Stimulated activated naive CD8-positive, alpha-beta T cell treated with anti-CD3 and anti-CD28 coated beads, Interleukin-15, amount 100 ng/mL, for 72 hours (primary cell): ENCODE measurements at places on chromosomes 5 and 9.

DNA sequence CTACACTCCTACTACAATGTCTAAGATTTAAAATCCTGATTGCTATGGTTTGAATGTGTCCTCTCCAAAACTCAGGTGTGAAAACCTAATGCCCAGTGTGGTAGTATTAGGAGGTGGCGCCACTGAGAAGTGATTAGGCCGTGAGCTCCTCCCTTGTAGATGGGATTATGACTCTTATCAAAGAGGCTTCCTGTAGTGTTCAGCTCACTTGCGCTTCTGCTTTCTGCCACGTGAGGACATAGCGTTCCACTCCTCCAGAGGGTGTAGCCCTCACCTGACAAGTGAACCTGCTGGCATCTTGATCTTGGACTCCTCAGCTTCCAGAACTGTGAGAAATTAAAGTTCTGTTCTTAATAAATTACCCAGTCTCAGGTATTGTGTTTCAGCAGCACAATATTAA lies 33.0 kb upstream of the WHRN start:
- DNase-seq: no peak

- no peak for DNase-seq
Observed at GRCh38 chr5:34542818-34543217, 113.3 kb upstream of the RAI14 start.

DNA sequence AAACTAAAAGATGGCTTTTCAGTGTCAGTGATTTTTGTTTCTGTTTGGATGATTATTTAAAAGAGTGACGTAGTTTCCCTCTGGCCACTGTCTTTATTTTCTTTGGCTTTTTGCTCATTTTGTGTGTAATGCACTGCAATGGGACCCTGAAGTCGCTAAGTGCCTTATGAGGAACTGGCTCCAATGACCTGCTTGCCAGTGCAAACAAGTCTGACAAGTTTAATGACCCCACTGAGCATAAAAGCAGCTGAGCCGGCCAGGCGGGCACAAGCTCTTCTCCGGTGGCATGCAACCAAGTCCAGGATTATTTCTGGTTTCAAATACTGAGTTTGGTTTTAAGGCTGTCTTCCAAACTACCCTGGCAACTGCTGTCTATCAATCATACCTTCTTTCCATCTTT lies 15.6 kb upstream of the GNA14 start:
- DNase-seq: no peak

DNA sequence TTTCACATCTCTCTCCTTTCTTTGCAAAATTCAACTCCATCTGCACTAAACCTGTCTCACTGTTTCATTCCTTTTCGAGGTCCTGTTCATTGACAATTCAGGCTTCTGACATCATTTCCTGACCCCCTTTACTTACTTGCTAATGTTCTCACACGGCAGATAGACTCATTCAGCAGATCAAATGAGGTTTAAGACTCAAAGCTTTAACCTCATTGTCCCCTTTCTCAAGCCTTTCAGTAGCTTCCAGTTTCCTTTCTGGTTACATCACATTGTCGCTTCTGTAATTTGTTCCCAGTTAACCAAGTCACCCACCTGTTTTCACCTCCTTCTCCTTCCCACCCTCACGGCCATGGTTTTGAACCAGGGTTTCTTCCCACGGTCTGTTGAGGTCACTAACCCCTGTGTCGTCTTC lies 143.4 kb upstream of the OTULINL start:
- DNase-seq: no peak

- no peak for DNase-seq
Observed at GRCh38 chr9:121529237-121529987, 29.8 kb upstream of the GGTA1 start.

GRCh38 chr9:15115702-15116101 lies 191.3 kb downstream of the TTC39B start:
- DNase-seq: no peak

DNA sequence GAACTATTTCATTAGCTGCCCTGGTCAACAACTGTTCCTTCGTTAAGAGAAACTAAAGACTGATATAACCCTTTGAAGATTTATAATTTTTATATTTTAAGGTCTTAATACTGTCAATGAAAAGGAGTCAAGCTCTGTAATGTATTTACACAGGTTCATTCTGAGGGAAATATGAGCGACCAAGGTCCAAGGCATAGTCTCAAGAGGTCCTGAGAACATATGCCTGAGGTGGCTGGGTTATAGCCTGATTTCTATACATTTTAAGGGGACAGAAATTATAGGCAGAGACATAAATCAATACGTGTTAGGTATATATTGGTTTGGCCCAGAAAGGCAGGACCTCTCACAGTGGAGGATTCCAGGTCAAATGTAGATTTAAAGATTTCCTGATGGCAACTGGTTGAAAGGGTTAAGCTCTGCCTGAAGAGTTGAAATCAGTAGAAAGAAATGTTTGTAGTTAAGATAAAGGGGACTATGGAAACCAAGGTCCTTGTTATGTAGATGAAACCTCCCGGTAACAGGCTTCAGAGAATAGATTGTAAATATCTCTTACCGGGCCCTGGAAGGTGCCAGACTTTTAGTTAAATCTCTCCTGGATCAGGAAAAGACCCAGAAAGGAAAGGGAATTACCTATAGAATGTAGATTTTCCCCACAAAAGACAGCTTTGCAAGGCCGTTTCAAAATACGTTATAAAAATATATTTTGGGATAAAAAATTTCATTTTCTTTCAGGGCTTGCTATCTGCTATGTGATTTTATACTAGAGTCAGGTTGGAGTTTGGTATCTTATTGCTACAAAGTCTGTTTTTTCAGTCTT lies 107.3 kb upstream of the PRLR start:
- DNase-seq: no peak

DNA sequence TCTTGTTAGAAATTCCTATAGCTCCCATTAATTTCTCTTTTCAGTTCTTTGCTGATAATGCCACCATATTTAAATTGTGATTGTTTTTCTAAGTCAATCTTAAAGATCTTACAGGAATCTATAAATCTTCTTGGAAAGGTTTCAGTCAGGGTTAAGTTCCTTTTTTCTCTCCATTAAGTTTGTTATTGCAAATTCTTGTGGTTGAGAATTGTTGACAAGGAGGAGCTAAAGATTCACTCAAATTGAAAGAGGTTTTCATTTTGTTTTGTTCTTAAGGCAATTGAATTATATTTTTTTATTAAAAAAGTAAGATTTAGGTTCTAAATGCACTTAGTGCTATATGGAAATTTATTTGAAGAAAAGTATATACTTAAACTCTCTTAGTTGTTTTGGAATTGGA lies 213.4 kb downstream of the PRR16 start:
- no peak for DNase-seq

- no peak for DNase-seq
Observed at GRCh38 chr9:69036309-69036708, 757 bp downstream of the FXN start.

- no peak for DNase-seq
Observed at GRCh38 chr5:134028496-134028895, 23.7 kb upstream of the VDAC1 start.

- DNase-seq: no peak
Observed at GRCh38 chr5:54251981-54252380, 58.4 kb downstream of the ARL15 start.

GRCh38 chr5:54586336-54586735 lies 68.8 kb downstream of the SNX18 start:
- no peak for DNase-seq

- no peak for DNase-seq
Observed at GRCh38 chr5:137019229-137019628, 479.9 kb downstream of the SPOCK1 start.

- DNase-seq: no peak
Observed at GRCh38 chr9:109907810-109908458, 127.9 kb downstream of the PALM2AKAP2 start.

DNA sequence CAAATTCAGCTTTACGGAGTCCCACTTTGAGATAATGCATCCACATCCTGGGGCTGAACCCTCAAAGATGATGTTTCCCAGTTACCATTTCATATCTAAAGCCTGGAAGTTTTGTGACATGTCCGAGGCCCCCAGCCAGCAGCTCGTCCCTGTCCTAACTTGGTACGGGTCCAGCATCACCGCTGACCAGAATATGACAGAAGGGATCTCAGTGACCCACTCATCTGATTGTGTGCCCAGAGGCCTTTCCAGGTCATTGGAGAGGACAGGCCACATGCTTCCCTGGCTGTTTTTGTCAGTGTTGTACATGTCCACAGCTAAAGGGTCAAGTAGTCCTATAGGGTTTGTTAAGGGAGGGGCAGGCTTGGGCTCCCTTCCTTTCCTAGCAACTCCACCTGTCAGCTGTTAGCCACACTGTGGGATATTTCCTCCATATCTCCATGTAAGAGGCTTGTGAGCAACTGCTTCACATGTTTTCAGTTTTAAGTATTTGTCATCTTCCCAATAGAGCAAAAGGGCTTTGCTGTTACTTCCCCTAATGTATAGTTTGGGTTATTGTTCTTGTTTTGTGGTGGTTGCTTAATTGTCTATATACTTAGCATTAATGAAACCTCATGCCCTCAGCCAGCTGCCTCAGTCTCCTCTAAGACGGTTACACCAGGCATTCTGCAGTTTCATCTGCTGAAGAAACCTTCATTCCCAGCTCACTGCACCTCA lies 33.4 kb downstream of the SECISBP2 start:
- no peak for DNase-seq

- DNase-seq: no peak
Observed at GRCh38 chr5:129658801-129659200, 89.1 kb upstream of the MINAR2 start.
